Foreskin keratinocyte (primary cell): ENCODE measurements at places on chromosomes 2 and 18. TPM values are rescaled to one million over a fixed set of nuclear protein-coding genes. Genes with fewer than 3 reads are reported as not detected.

INPP5D gene
- 21.8 and 25.5 TPM in 2 replicates for total RNA-seq

DNA sequence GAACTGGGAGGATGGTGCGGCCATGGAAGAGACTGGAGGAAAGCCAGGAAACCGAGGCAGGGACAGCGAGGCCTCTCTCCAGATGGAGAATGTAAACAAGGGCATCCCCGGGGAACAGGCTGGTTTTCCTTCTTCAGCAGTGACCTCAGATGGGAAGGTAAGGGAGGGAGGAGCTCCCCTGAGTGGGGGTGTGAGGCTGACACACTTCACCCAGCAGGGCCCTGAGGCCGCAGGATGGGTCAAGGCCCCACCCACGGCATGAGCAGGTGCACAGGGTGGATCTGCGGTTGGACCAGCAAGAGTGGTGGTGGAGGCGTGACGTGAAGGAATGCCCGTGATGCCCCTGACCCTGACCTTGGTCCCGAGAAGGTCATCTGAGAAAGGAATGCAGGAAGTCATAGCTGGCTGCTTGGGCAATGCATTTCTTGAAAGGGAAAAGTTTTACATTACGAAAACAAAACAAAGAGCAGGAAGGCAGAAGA, 48.1 kb downstream of the ADCY3 start:
- no peak for DNase-seq

DNA sequence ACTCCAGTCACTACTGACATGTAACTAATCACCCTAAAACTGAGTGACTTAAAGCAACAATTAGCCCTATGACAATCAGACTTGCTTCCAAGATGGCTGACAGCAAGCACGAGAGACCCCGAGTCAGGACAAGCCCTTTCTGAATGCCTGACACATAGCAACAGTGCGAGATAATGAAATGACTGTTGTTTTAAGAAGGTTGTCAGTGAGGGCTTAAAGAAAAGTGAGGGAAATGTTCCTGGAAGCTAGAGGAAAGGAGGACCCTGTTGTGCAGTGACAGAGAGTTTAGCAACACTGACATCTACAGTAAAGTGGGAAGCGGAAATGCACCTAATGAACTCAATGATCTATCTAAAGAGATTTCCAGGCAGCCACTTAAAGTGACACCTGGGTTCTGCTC, 163.1 kb downstream of the STK39 start:
- DNase-seq: peak; percentile 15

- DNase-seq: no peak
Observed at GRCh38 chr2:174844295-174844708, 80.0 kb upstream of the CHRNA1 start.

DNA sequence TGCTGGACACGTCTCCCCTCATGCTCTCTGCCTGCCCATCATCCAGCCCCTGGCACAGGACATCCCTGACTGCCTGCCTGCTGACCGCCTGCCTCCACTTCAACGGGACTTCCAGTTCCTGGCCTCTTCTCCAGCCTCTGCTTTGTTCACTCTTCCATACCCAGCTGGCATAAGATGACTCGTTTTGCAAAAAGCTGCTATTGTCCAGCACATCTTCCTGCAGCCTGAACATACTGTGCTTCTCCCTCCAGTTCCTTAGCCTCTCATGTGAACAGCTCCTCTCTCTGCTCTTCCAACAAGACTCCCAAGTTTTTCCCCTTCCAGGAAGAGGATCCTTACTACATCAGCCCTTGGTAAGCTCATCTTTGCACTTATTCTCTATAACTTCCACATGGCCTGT, 62.4 kb upstream of the SKOR2 start:
- DNase-seq: no peak

COBLL1 gene
- total RNA-seq: 14.5 and 20.0 TPM in 2 replicates

KCNE4 gene
- total RNA-seq: 0.14 TPM in 2 replicates

GRCh38 chr2:218290316-218291261, 1.7 kb downstream of the TMBIM1 start:
- DNase-seq: no peak

LYG2 gene
- not detected in 2 replicates for total RNA-seq

AKAIN1 gene
- total RNA-seq: not detected in 2 replicates

DNA sequence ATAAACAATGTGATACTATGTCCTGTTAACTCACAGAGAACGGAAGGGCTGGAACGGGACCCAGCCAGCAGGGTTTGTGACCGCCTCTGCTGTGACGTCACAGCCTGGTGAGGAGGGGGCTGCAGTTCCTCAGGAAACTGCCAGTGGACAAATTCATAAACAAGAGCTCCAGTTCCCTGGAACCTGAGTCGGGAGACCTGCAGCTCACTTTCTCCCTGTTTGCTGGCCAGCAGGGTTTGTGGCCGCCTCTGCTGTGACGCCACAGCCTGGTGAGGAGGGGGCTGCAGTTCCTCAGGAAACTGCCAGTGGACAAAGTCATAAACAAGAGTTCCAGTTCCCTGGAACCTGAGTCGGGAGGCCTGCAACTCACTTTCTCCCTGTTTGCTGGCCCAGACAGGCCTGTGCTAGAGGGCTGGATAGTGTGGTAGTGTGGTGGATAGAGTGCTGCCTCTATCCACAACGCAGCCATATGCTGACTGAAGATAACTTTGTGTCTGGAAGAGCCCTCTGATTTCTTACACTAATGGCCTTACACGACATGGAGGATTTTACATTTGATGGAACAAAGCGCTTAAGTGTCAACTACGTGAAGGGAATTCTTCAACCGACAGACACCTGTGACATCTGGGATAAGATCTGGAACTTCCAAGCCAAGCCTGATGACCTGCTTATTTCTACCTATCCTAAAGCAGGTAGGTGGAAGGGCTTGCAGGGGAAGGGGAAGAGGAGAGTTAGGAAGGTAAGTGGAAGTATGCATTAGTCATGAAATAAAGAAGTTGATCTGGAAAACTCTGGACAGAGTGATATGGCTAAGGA, at the start of gene SULT1C4:
SULT1C4 (plus strand) TSS at position 140 of the 816 bp plus-strand sequence; CDS start at position 524, 384 bp downstream.
- no peak for DNase-seq

FBXO15 gene
- 0.51 and 0.56 TPM in 2 replicates for total RNA-seq

DNA sequence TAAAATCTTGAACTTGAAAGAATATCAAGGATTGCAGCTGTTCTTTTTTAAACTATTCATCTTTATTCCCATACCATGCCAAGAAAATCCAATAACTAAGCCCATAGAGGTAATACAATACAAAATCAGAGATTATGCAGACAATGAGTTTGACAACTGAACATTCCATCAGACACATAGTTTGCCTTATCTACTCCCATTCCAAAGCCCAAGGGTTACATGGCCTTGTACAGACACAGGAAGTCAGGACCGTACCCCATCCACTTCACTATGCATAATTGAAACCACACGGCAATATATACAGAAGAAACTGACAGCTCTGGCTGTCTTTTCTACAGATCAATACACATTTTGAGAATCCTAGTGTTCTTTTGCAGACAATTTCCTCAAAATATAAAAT, 181.3 kb downstream of the TMX3 start:
- no peak for DNase-seq

DNA sequence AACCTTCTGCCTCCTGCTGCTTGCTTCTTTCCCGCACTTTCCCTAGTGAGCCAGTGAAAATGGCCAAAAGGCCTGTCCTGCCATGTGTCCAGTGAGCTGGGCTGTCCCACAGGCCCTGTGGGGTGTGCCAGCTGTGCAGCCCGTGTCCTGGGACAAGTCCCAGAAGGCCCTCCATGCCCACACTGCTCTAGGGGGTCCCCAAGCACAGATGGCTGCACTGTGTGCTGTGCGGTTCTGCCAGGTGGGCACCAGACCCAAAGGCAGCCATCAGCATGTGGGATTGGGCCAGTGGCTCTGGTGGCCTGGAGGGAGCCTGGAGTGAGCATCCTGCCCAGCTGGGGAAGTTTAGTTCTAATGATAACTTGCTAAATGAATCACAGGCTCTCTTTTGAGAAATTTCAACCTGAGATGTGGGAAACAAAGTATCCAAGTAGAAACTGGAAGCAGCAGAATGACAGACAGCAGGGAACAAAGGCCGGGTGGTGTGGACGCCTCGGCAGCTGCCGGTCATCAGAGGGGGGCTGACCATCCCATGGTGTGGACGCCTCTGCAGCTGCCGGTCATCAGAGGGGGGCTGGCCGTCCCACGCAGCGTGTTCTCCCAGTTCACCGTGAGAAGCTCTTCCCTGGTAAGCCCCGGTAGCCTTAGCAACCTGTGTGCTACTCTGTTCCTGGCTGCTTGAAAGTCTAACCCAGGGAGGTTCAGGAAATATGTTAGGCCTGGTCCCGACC, 9.9 kb upstream of the CNDP2 start:
- no peak for DNase-seq
